ENCODE measurements at places on chromosomes 16 and 17.

DNA sequence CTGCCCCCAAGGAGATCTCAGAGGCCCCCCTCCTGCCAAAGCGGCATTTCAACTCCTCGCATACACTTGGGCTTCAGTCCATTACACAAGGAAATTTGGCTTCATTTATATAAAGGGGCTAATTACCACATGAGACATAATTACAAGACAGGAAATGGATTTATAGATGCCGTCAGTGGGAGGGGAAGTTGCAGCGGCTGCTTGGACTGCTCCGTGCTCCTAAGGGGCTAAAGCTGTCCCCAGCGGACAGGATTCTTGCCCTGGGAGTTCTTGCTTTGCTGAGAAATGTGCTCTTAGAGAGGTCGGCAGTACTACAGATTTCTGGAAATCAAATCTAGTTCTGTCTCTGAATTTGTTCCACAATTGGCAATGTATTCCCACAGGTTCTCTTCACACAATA, 57.2 kb upstream of the NLK start:
- no peak for DNase-seq

GRCh38 chr17:35244341-35245195, 1.7 kb downstream of the SLFN5 start:
- peak; percentile 91 for DNase-seq

DNA sequence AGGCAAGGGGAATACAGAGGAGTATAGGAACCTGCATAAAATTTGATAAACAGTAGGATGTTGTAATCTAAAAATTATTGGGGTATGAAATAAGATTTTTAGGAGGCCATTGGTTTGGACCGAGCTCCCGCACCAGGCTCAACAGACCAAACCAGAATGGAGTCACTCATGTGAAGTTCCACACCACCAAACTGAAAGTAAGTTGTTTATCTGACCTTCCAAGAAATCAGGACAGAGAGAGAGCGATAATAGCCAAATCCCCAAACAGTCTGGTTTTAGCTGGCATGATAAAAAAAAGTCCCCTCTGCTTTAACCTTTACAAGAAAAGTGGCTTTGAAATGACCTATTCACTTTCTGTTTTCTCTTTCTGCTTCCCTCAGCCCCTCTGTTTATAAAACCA, 45.7 kb upstream of the SIAH1 start:
- DNase-seq, result no peak

GRCh38 chr17:28057731-28058246, 15.3 kb downstream of the NLK start:
- no peak for DNase-seq

DNA sequence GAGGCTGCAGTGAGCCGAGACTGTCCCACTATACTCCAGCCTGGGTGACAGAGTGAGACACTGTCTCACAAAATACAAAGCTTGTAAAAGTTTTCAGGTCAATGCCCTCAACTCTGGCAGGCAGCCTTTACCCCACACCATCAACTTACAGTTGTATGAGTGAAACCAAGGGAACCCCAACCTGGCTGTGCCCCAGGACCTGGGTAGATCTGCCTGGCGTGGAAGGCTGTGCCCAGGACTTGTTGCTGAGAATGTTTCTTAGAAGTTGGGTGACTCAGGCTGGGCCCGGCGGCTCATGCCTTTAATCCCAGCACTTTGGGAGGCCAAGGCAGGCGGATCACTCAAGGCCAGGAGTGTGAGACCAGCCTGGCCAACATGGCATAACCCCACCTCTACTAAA, 7.8 kb downstream of the CES3 start:
- DNase-seq, result no peak

Data from CD4-positive, alpha-beta T cell treated with Interleukin-15 for 4 hours (primary cell).